ENCODE measurements at places on chromosomes 7 and 10.
A peak's percentile ranks its signal among the peaks of the same experiment; 100 is the strongest.

DNA sequence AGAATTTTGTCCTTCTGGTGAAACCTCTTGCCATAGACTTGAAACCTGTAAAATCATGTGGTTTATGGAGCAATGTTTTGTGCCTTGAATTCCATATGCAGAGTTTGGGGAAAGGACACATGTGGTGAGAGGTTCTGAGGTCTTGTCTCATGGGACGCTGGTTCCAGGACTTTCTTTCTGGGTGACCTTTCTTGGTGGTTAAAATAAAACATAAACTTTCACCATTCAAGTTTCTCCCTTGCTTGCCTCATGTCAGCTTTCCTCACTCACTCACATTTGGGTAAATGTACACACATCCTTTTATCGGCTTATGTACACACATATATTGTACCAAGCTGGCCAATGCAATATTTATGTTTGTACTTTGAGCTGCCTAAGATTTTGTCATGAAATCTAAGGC is 144.9 kb upstream of the CELF2 start:
- DNase-seq = no peak

DNA sequence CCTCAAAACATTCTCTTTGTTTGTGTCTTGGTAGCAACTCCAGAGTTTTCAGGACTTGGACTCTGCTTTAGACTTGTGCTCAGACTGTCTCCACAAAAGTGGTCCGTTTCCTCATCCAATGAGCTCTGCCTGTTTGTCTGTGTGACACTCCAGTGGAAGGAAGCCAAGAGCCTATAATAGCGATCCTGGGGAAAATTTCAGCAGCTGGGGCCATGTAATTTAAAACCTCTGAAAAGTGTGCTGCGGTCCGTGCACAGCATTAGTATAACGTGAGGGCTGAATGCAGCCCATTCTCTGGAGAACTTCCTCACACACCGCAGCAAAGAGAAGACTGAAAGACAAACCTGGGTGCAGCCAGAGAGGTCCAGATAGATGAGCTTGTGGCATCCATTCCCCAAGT is at the start of gene LRRC17:
Gene LRRC17 (plus strand): TSS at position 259 of the 400 bp plus-strand sequence. CDS start 20,914 bp downstream, outside the sequence.
- DNase-seq = no peak

DNA sequence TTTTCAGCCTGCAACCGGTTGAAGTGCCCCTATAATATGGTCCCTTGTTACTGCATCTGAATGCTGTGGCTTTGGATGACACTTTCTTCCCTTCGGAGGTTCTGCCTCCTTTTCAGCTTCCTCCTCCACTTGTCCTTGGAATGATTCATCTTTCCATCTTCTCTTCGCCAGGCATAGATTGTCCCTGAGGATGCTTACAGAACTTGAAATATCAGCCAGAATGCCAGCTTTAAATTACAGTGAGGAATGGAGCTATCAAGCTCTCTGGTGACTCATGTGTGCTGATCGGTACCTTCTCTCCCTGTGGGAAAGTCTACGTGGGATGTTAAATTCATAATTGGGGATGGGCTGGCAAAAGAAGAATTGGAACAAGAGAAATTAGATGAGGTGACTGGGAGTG is 45.9 kb upstream of the PDK4 start:
- no peak for DNase-seq

- no peak for DNase-seq
Measured at GRCh38 chr10:19577381-19577780, 238.9 kb upstream of the PLXDC2 start.

DNA sequence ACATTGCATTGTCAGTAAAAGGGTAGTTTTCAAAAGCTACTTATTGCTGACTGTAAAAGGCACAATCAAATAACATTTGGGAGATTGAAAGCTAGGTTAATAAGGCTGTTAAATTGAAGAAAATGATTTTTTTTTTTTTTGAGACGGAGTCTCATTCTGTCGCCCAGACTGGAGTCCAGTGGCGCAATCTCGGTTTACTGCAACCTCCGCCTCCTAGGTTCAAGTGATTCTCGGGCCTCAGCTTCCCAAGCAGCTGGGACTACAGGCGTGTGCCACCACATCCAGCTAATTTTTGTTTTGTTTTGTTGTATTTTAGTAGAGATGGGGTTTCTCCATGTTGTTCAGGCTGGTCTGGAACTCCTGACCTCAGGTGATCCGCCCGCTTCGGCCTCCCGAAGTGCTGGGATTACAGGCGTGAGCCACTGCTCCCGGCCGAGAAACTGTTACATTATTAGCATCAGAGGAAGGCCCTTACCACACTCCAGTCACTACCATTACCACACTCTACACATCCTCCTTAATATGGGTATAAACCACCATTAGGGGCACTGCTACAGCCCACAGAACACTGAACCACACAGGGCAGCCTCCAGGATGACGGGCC is 1.0 kb downstream of the CYP51A1 start:
- no peak for DNase-seq

- peak; percentile 68 for DNase-seq
Measured at GRCh38 chr7:99469381-99470065, 3.2 kb upstream of the ZNF789 start.

GRCh38 chr7:44617225-44617890 is 10.9 kb downstream of the OGDH start:
- no peak for DNase-seq

DNA sequence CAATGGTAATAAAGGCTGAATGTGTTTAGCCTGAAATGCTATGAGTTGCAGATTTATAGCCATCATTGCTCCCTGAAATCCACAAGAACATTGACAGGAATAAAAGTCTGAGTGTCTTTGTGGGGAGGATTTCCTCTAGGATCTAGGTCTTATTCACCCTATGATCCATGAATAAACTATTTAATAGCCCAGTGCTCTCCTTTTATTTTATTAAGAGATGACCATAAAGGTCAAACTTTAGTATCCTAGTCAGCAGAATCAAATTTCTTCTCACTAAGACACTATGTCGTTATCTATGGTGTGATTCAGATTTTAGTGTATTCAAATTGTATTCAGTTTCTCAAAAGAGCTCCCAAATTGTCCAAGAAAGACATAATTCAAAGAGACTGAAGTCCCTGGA is 67.8 kb upstream of the AKR1E2 start:
- no peak for DNase-seq

DNA sequence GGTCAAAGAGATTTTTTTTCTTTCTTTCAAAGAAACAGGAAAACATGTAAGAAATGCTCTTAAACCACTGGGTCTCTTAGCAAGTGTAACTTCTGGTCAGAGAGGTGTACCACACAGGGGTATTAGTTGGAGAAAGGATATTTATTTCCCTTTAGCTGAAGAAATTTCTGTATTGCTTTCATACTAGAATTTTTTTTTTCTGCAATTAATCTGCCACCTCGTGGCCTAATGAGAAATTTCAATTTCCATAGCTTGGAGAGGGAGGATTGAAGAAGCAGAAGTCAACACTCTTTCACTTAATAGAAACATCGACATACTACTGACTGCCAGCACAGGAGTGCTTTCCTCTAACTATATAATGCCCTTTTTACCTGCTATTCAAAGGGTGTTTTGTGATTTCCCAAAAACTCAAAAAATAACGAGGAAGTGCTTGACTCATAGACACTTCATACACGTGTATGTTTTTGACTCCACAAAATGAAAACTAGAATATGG is 177.6 kb upstream of the NAMPT start:
- DNase-seq = peak; percentile 37

- DNase-seq = no peak
Measured at GRCh38 chr7:15686957-15687545, 568 bp upstream of the MEOX2 start.
